Anterior cingulate cortex (tissue), 58 donors: ENCODE measurements at places on chromosomes 12 and 14.

- no peak for DNase-seq
Observed at GRCh38 chr12:65703176-65703575, 121.1 kb upstream of the HMGA2 start.

DNA sequence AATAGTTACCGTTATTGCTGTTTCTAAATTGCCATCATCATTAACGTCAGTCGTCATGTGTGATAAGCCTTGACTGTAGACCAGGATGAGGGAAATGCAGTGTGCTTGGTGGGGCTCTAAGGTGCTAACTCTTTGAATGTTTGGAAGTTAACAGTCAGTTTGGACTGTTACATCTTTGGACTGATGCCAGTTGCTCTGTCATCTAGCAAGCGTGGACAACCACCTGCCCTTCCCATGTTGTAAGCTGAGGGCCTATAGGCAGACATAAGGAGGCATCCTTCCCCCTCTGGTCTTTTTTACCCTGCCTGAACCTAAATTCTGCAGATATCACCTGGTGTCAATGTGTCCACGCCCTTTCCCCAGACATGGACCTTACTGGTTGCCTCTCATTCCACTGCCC is 94.4 kb downstream of the PPP2R5C start:
- DNase-seq, result no peak

DNA sequence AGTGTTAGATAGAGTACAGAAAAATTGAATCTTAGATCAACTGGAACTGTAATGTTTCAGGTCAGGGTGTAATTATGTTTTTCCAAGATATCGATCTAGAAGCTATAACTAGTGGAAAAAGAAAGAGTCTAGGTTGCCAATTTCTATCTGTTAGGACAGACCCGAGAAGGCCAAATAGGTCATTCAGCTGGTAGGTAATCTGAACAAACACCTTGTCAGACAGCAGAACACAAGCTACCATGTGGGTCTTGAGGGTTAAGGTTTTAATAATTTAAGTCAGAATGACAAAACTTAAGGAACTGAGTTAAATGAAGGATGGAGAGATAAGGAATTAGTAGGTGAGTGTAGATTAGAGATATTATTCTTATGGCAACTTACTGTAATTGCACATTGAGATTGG is 44.9 kb upstream of the KCNMB4 start:
- DNase-seq, result no peak

- no peak for DNase-seq
Observed at GRCh38 chr14:47261350-47261749, 414.1 kb downstream of the MDGA2 start.

GRCh38 chr14:31962920-31963319 is 114.2 kb upstream of the ARHGAP5 start:
- DNase-seq, result peak; percentile 59

GRCh38 chr12:132998741-132999140 is 12.6 kb downstream of the ZNF26 start:
- no peak for DNase-seq

GRCh38 chr12:48938805-48939204 is 13.5 kb upstream of the FKBP11 start:
- no peak for DNase-seq

- DNase-seq, result no peak
Observed at GRCh38 chr12:42118136-42118879, 26.4 kb downstream of the GXYLT1 start.

GRCh38 chr14:51547260-51547659 is 104.5 kb upstream of the FRMD6 start:
- DNase-seq, result no peak

- no peak for DNase-seq
Observed at GRCh38 chr12:31967539-31967938, 8.3 kb downstream of the RESF1 start.

DNA sequence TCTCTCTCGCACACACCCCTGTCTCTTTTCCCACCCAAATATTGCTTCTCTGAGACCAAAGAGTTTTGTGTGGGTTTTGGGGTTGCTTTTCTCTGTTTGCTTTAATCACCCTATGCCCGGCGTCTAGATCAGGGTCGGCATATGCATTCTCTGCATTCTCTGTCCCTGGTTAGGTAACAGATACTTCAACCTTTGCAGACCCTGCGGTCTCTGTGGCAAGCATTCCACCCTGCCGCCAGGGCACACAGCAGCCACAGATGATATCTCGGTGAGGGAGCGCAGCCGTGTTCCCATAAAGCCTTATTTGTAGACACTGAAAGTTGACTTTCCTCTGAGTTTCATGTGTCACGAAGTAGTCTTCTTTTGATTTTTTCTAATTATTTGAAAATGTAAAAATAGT is 110.4 kb upstream of the FZD10 start:
- DNase-seq, result no peak

GRCh38 chr14:59688224-59689170 is 111.9 kb upstream of the CCDC175 start:
- DNase-seq, result no peak

GRCh38 chr12:737122-737739 is 15.1 kb upstream of the WNK1 start:
- DNase-seq, result no peak

DNA sequence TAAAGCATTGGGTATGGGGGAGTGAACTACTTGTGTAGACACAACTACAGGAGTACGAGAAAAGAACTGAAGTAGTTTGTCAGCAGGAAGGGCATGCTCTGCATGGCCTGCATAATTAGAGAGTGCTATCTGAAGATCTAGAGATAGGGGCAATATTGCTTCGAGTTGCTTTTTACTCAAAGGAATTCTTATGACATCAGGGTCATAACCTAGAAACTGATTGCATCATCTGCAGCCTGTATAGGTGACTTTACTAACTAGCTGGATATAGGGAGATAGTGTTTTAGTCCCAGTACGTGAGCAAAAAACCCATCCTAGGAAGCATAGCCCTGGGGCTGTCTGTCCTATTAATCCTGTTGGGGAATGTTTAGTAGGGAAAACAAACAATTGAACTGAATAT is 39.8 kb downstream of the TMTC3 start:
- DNase-seq, result no peak

GRCh38 chr12:108078428-108078827 is 50.7 kb upstream of the WSCD2 start:
- DNase-seq, result no peak

DNA sequence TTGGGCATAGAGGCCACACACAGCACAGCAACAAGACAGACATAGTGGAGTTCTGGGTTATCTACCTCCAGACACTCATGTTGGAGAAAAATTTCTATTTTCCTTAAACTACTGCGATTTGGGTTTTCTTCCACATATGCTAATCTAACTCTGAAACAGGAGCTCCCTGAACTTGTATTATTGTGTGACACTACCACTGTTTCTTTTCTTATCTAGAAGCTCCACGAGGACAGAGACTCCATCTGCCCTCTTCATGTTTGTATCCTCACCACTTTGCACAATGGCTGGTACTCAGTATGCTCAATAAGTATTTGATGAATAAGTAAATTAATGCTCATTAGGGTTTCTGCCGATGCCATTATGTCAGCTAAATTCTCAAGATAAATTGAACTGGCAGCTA is 218.6 kb downstream of the PAX9 start:
- no peak for DNase-seq

DNA sequence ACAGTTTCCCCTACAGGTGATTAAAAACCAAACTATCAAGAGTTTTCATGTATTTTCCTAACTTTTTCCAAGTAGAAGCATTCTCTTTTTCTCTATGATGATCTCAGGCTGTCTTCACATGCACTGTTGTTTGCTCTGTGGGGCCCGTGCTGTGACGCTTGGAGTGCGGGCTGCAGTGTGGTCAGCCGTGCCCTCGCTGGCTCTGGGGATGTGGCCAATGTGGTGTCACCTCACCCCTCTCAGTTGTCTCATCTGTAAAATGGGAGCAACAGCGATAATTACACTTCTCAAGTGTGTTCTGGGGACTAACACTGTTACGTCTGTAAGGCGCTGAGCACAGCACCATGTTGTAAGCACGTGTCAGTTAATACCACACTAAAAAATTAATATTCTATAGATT is 28.6 kb downstream of the DDX51 start:
- DNase-seq, result no peak

DNA sequence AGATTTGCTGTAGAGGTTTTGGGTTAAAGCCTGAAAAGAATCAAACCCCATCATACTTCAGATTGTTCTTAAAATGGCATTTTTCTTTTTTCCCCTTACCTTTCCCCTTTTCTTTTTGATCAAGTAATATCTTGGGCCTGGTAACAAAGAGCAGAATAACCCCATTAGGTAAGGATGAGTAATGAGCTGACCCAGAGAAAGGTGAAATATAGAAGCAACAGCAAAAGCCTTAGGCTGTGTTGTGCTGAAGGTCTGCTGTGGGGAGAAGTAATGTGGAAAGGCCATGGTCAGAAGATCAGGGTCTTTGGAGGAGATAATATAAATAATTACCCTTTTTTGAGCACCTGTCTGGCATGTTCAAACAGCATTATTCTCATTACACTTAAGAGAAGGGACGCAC is 42.3 kb downstream of the MIA2 start:
- no peak for DNase-seq

GRCh38 chr14:30193845-30194501 is 266.3 kb upstream of the PRKD1 start:
- no peak for DNase-seq

DNA sequence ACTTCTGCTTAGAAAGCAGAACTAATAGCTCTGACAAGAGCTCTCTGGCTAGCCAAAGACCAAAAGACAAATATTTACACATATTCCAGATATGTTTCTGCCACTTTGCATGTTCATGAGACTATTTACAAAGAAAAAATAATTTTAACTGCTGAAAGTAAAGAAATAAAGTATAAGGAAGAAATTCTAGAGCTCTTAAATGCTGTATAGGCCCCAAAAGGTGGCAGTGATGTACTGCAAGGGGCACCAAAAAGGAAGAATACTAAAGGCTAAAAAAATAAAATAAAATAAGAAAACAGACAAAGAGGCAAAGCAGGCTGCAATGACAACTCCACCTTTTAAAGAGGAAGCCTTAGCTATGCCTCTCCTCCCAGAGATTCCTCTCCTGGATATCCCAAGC is 23.0 kb downstream of the KLRK1 start:
- peak; percentile 39 for DNase-seq

DNA sequence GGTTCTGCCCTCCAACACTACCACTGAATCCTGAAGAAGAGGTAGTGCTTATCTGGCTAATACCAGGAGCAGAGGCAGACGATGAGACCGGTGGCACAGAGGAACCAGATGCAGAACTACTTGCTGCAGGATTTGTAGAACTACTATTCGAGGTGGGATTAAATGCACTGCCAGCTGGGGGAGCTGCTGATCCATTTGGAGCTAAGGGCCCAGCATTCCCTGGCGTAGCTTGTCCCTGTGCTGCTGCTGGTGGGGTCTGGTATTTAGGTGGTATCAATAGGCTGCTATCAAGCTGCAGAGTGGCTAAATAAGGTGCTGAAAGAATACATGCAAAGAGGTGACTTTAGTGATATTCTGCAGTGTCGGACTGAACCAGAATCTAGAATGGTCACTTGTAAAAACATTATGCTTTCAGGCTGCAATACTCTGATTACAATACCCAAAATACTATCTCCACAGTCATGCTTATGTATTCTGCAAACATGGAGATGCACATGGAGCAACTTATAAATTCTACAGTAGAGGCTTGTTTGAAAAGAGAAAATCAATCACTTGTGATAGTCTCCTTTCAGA is 294.2 kb downstream of the MED13L start:
- no peak for DNase-seq

GRCh38 chr12:105253866-105254513 is 18.0 kb upstream of the APPL2 start:
- no peak for DNase-seq

DNA sequence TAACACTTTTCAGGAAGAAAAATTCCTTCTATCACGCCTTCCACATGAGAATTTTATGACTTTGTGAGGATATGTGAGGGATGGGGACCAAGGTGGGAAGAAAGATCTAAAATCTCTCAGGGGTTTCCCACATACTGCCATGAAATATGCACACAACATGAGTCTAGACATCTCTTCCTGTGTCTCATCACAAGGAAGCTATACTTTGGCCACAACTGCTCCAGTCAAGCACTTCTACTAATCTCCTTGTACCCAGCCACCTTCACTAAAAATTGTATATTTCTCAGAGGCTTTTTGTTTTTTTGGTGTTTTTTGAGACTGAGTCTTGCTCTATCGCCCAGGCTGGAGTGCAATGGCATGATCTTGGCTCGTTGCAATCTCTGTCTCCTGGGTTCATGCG is 3.2 kb downstream of the OSBPL8 start:
- DNase-seq, result no peak

DNA sequence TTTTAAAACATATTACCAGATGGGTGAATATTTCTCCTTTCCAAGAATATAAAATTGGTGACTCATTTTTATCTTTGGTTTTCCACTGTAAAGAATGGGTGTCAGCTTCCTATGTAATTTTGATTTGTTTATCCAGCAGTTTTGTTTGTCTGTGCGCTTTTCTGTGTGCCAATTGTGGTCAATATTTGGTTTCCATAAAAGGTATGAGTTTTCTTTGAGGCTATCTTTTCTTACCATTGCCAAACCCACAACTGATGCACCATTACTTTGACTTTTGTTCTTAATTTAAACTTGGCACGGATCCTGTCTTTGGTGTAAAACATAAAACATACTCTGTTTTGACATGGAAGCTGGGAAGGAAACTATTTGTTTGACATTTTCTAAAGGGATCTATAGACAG is 78.8 kb upstream of the NAV3 start:
- DNase-seq, result no peak

DNA sequence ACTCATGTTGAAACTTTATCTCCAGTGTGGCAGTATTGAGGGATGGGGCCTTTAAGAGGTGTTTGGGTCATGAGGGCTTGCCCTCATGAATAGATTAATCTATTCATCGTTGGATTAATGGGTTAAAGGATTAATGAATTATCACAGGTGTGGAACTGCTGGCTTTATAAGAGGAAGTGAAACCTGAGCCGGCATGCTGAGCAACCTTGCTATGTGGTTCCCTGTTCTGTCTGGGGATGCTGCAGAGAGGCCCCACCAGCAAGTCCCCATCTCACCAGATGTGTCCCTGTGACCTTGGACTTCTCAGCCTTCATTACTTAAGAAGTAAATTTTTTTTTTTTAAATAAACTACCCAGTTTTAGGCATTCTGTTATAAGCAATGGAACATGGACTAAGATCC is 109.6 kb downstream of the DYRK2 start:
- DNase-seq, result no peak

DNA sequence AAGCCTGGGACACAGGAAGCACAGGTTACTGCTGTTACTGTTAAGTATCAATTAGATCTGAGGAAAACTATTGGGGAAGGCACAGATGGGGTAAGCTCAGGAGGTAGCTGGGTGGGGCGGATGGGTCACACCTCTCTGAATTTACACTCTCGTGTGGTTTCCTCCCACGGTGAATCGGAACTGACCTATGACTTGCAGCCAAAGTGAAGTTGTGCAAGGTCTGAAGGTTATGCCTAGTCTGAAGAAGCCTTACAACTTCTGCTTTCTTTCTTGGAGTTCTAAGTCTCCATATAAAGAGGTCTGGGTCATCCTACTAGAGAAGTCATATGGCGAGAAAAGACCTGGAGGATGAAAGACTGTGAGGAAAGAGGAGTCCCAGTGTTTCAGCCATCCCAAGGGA is 25.6 kb upstream of the GPATCH2L start:
- DNase-seq, result no peak

DNA sequence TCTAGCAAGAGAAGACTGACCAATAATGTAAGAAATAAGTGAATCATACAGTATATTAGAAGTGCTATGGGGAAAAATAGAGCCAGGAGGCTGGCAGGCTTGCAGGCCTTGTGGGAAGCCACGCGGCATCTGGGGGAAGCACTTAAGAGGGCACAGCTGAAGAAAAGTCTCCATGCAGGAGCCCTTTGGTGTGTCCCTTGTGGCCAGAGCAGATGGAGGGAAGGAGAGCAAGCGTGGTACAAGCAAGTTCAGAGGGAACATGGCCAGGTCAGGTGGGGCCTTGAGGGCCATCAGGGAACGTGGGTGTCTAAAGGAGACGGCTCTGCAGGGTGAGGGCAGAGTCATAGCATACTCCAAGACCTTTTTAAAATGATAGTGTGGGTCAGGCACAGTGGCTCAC is 51.7 kb downstream of the LRRC74A start:
- DNase-seq, result no peak
